Smooth muscle cell of the pulmonary artery (primary cell): ENCODE measurements at places on chromosomes 6 and 20. TPM values are rescaled to one million over a fixed set of nuclear protein-coding genes. Genes with fewer than 3 reads are reported as not detected.

The KCNQ5 gene
- total RNA-seq = 7.8 and 16.4 TPM in 2 replicates

The BMP7 gene
- total RNA-seq = not detected in 2 replicates

The MUC21 gene
- total RNA-seq = not detected in 2 replicates

The ASIP gene
- total RNA-seq = not detected in 2 replicates

The NT5E gene
- 593 and 667 TPM in 2 replicates for total RNA-seq

The FOXF2 gene
- total RNA-seq = 0.78 and 5.2 TPM in 2 replicates

The GGTLC1 gene
- total RNA-seq = not detected in 2 replicates

The NRSN1 gene
- not detected in 2 replicates for total RNA-seq

The USP49 gene
- 2.8 and 3.5 TPM in 2 replicates for total RNA-seq

The ETV7 gene
- 0.59 and 0.79 TPM in 2 replicates for total RNA-seq
